Posterior cingulate gyrus (tissue), 11 donors: ENCODE measurements at places on chromosomes 2 and 18.

- DNase-seq, result no peak
Measured at GRCh38 chr2:106667478-106668070, 180.4 kb downstream of the CD8B2 start.

GRCh38 chr2:234725528-234726264, 226.1 kb upstream of the SH3BP4 start:
- DNase-seq, result no peak

GRCh38 chr2:224690868-224691267, 25.3 kb downstream of the CCDC195 start:
- DNase-seq, result no peak

DNA sequence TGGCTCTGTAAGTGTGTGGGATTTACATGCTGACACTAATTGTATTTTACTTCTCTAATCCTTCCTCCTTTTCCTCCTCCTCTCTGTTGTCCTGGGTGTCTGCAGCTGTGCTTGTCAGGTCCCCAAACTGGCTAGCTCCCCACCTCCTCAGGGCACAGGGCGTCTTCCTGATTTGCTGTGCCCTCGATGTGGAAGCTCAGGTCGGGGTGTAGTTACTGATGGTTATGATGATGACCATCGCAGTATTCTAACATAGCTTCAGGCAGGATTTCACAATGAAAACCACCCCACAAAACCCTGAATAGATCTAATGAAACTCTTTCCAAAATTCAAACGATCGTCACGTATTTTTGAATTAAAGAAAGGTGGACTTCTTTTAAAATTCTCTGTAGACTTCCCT, 428.4 kb downstream of the TGIF1 start:
- DNase-seq, result no peak

GRCh38 chr2:120077896-120078295, 65.0 kb downstream of the EPB41L5 start:
- no peak for DNase-seq

DNA sequence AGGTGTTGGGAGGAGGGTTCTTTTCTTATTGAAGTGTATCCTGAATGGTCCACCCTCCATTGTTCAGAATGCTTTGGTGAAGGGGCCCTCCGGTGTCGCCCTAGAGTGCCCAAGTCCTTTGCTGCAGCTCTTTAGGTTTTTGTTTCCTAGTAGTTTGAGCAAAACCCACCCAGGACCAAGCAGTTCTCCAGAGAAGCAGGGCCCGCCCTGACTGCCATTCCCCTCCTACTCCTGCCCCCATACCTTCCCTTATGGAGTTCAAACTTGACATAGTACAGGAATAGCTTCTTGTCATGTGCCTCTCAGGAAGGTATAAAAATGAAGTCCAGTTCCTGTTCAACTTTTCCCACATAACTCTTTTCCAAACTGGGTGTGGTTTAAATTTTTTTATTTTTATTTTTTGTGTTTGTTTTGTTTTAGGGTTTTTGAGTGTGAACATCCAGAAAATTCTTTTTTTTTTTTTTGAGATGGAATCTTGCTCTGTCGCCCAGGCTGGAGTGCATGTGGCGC, 5.6 kb downstream of the MERTK start:
- no peak for DNase-seq

- no peak for DNase-seq
Measured at GRCh38 chr2:15711126-15711860, 119.6 kb downstream of the DDX1 start.

GRCh38 chr2:148023861-148024260, 3.0 kb downstream of the MBD5 start:
- no peak for DNase-seq

- DNase-seq, result no peak
Measured at GRCh38 chr2:45432406-45432805, 178.7 kb downstream of the SRBD1 start.

- no peak for DNase-seq
Measured at GRCh38 chr2:199261239-199261638, 196.5 kb downstream of the SATB2 start.

DNA sequence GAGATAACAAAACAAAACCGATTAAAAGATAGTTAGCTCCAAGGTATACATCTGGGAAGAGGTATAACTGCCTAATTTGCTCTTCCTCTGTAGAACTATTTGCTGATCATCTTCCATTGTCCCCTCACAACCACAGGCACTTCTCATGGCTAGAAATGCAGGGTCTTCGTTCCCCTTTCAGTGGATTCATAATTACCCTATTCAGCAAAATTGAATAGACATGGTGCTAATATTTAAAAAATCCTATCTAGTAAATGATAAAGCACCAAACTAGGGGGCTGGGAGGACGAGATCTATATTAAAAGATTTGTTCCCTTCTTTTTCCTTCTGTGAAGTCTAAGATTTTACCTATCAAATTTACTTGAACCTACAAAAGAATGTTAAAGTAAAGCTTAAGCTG, 30.8 kb upstream of the ADAM17 start:
- DNase-seq, result no peak

GRCh38 chr2:205660521-205661124, 21.7 kb upstream of the NRP2 start:
- no peak for DNase-seq

DNA sequence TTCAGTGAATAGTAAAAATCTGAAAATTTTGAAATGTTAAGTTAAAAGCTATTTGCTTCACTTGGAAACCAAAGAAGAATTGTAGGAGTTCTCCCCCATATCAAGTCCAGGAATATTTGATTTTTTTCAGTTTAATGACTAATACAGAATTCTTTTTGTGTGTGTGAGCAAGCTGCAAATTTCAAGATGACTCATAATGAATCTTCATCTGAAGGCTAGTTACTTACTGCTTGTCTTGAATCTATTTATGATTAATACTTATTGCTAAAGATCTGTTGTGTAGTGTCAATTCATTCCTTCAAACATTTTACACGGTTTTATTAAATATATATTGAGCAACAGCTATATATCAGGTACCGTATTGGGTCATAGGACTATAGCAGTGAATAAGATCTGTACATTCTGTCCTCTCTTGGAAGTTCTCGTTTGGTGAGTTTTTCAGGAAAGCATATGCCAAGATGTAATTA, 47.8 kb upstream of the CAVIN2 start:
- DNase-seq, result no peak

DNA sequence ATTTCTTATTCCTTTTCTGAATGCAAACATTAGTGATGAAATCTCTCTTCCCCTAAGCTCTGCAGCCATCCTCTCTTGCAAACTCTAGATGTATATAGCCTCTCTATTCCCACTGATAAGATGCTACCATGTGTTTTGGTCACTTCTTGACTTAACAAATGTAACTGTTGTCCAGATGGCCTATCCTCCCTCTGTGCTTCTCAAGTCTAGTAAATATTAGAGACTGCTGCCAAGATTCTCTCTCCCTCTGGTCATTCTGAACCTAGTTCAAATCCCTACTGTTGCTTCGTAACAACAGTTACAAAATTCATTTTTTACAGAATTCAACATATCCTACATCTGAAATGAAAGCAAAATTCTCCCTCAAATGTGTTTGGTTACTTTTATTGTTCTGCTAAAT, 156.6 kb downstream of the TXNL1 start:
- no peak for DNase-seq

GRCh38 chr2:142841788-142842187, 35.7 kb upstream of the KYNU start:
- no peak for DNase-seq

- DNase-seq, result no peak
Measured at GRCh38 chr2:71330155-71330554, 1.4 kb upstream of the ZNF638 start.

- no peak for DNase-seq
Measured at GRCh38 chr2:173991856-173992588, 26.8 kb upstream of the SP3 start.

- no peak for DNase-seq
Measured at GRCh38 chr18:77127769-77128671, 4.6 kb downstream of the MBP start.

DNA sequence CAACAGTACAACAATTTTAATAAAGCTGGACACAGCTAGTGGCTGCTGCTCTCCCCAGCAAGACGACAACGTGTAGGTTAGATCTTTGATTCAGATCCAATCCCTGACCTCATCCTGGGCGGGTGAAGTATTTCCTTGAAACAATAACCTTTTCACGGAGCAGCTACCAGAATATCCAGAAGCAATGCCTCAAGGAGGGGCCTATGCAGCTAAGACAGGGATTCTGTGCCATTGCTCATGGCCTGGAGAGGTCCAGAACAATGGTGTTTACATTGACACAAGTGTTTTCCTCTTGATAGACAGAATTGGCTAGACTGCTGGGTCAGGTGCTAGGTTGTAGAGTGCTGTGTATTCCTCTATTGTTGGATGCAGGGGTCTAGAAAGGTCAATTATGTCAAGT, 520.1 kb downstream of the BCL11A start:
- DNase-seq, result no peak

DNA sequence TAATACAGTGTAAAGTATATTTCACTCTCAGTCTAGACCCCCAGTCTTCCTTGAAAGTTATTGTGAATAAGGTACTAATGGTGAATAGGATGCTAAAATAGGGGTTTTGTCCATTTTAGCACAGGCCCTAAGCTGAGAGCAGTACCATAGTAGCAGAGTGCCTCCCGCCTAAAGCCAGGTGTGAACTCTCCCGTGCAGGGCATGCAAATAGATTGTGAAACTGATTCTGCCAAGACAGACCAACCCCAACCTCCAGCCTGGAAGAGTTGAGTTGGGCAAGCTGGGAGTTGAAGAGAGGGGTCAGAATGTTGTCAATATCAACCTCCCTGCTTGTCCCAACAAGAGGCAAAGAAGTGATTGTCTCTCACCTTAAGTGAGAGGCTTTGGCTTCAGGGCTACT, 97.4 kb upstream of the CYRIA start:
- DNase-seq, result no peak

DNA sequence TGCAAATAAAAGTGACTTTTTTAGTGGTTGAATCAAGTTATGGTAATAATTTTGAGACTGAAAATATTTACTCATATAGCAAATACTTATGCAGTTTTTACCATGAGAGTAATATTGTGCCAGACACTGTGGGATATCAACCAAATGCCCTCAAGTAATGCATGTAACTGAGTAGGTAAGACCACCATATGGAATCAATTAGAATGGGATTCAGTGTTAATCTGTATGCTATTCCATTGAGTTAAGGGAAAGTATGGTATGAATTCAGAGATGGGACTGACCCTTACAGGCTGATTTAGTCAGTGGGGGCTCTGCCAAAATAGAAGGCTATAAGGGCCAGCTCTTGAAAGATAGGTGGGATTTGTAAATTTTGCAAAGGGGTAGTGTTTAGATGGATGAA, 131.6 kb downstream of the CCDC85A start:
- DNase-seq, result no peak

- DNase-seq, result no peak
Measured at GRCh38 chr18:33831424-33831823, 253.4 kb downstream of the ASXL3 start.

DNA sequence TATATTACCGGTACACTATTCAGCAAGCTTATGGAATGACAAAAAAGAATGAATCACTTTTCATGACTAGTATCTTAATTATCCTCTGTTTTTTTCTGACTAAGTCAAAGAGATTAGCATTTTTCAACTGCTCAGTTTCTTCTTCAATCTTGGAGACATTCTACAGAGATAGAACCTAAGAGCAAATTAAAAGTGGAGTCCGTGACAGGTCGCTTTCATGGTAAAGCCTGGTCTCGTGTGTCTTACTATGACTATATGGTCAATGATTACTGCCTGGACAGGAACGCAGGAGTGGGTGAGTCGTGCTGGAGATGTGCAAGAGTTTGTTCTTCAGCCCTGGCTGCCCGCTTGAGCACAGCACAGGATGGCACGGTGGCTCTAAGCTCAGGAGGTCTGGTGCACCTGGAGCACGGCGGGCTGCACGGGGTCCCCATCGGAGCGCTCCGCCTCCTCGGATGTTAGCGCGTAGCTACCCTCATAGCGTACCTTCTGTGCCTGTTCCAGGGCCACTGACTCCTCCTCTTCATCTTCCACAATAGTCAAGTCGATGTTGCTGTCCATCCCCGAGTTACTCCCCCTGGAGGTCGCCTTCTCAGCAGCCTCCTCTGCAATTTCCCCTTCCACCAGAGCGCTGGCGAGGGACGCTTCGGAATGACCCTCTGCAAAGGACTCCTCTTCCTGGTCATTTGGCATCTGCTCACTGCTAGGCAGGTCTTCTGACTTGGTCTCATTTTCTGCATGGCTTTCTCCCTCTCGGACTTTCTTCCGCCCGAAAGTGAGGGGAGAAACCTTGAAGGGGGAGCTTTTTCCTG, 11.1 kb downstream of the CAVIN2 start:
- DNase-seq, result peak; percentile 43

- DNase-seq, result no peak
Measured at GRCh38 chr18:46338766-46339165, 234.6 kb downstream of the HAUS1 start.
